Stimulated activated CD4-positive, alpha-beta T cell treated with anti-CD3 and anti-CD28 coated beads, TNF-alpha, amount 100 ng/mL, for 24 hours (primary cell): ENCODE measurements at places on chromosomes 6 and 20.

DNA sequence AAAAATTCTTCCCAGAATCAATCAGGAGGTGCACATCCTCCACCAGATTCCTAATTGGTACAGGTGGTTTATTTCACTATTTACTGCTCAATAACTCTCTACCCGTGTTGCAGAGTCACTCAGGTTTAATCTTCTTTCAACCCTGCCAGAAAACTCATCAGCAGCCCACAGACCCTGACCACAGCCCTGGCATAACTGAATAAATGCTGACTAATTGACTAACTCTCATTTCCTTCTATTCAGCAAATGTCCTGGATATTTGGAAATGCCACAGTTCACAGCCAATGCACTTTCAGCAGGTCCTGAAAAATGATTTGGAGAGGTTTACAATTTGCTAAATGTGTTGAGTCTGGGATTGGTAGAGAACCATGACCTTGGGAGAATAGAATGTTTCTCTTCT, 62.3 kb downstream of the TRMT6 start:
- DNase-seq = no peak

GRCh38 chr6:143536866-143537691, 25.6 kb upstream of the FUCA2 start:
- DNase-seq = no peak

DNA sequence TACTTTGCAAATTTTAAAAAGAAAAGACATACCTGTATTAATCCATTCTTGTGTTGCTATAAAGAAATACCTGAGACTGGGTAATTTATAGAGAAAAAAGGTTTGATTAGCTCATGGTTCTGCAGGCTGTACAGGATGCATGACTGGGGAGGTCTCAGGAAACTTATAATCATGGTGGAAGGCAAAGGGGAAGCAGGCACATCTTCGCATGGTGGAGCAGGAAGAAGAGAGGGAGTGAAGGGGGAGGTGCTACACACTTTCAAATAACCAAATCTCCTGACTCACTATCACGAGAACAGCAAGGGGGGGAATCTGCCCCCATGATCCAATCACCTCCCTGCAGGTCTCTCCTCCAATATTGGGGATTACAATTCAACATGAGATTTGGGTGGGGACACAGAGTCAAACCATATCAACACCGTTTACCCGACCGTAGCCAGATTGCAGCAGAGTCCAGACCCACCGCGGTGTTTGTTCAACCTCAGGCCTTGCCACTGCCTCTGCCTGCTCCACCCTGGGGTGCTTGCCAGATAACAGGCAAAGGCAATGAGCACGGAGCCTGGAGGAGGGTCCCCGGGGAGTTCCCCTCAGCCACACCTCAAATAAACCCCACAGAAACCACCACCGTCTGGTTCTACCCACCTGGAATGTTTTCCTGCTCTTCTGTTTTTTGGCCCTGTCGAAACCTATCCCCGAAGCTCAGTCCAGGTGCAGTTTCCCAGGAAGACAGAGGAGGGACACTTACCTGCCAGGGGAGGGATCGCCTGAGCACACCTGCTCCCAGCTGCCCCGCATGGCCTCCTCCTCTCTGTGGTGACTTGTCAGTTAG, 142.2 kb upstream of the AFDN start:
- DNase-seq = no peak

- DNase-seq = no peak
These were observed 139.9 kb downstream of the COL9A1 start for GRCh38 chr6:70162972-70163371.

DNA sequence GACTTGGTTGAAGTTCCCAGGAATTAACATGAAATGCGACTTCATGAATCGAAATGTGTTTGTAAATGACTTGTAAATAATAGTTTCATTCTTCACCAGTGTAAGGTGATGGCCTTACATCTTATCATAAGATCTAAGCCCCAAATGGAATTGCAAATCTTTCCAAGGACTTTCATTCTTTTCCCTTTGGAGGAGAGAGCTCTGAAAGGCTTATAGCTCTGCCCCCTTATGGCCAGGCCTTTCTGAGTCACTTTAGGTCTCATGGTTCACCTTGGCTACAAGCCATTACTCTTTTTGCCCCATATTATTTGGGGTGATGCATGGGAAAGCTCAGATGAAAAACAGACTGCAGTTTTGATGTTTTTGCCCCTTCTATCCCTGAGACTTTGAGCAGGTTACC, 209.1 kb upstream of the BMP2 start:
- DNase-seq = no peak

- no peak for DNase-seq
These were observed 132.4 kb upstream of the SYNDIG1 start for GRCh38 chr20:24337069-24337468.

- no peak for DNase-seq
These were observed 301.0 kb upstream of the SLC35B3 start for GRCh38 chr6:8736156-8736895.

GRCh38 chr20:62839816-62840215, 21.8 kb downstream of the TCFL5 start:
- no peak for DNase-seq

DNA sequence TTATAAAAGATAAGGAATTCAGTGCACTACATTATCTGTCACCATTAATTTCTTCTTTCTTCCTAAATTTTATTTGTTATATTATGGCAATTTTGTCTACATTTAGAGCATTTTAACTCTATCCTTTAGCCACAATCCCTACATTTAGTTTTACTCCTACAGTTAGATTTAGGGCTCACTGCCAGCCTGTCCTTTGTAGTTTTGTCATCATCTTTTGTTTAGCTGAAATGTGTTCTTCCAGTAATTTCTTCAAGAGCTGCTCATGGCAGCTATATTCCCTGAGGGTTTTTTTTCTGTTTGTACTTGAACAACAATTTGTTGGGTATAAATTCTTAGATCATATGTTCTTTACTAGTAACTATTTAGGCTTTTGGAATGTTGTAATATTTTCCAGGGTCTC, 72.7 kb upstream of the B3GAT2 start:
- no peak for DNase-seq

GRCh38 chr20:4637081-4637797, 84.5 kb upstream of the PRND start:
- no peak for DNase-seq

DNA sequence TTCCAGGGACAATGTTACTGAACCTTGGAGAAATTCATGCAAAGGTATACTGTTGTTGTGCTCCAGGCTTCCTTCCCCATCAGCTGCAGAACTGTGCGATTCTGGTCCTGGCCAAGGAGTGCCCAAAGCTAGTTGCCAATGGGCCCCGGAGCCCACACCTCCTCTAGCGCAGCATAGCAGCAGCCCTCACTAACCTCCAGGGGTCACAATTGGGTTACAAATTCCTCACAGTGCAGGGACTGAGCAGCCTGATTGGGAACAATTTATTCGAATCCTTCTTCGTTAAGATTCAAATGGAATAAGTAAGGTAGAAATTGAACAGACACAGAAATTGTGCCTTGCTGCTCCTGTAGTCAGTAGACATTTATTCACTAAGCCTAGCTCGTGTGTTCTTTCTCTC, 284.9 kb downstream of the PRKN start:
- DNase-seq = no peak

DNA sequence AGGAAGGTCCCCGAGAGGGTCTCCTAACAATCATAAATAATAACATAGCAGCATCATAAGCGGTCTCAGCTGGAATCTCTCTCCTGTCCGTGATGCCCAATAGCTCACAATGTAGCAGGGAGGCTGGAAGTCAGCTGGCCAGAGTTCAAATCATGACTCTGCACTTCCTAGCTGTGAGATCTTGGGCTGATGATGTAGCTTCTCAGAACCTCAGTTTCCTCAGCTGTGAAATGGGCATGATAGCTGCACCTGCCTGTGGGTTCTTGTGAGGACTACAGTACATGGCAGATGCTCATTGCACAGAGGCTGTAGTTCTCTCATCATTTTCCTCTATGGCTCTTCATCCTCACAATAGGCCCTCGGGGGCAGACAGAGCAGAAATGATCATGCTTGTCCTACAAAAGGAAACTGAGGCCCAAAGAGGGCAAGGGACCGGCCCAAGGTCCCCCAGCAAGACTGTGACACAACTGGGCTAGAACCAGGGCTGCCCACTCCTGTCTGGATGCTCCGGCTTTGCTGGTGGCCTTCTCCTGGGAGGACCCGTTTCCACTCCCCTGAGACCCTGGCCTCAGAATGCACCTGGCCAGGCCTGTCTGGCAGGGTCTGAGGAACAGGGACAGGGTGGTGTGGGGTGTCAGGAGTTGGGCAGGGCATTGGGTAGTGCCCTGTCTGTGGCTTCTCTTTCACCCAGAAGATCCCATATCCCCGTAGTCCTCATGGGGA, 17.7 kb downstream of the SLC12A5 start:
- DNase-seq = no peak

DNA sequence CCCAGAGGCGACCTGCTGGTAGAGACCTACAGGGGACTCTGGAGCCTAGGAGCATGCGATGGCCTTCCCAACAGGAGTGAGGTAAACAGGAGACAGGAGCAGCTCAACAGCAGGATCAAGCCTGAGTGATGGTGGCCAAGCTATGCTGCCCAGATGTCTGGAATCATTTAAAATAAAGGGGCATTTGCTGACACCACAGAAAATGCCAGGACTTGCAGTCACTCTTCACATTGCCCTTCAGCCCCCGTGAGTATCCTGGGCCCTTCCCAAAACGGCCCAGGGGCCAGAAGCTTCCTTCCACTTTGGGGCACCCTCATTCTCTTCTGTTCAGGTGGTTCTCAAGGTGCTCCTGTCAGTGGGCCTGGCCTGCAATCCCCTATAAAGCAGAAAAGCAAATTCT, 23.2 kb downstream of the INSM1 start:
- DNase-seq = no peak

DNA sequence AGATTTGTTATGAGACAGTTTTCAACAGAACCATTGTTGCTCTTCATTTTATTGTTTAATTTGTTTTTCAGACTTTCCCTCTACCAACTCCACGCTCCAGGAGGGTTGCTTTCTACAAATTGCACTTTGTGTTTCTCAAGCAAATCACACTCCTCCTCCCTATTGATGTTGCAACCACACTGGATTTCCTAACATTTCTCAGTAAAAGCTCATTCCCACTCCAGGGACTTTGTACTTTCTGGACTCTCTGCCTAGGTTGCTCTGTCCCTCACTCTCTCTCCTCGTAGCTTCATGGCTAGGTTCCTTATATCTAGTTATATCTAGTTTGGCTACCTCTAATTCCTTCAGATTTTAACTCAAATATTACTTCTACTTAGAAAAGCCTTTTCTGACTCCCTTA, 20.3 kb downstream of the PGK2 start:
- DNase-seq = no peak

- no peak for DNase-seq
These were observed 226.4 kb downstream of the FNDC1 start for GRCh38 chr6:159395609-159396008.

DNA sequence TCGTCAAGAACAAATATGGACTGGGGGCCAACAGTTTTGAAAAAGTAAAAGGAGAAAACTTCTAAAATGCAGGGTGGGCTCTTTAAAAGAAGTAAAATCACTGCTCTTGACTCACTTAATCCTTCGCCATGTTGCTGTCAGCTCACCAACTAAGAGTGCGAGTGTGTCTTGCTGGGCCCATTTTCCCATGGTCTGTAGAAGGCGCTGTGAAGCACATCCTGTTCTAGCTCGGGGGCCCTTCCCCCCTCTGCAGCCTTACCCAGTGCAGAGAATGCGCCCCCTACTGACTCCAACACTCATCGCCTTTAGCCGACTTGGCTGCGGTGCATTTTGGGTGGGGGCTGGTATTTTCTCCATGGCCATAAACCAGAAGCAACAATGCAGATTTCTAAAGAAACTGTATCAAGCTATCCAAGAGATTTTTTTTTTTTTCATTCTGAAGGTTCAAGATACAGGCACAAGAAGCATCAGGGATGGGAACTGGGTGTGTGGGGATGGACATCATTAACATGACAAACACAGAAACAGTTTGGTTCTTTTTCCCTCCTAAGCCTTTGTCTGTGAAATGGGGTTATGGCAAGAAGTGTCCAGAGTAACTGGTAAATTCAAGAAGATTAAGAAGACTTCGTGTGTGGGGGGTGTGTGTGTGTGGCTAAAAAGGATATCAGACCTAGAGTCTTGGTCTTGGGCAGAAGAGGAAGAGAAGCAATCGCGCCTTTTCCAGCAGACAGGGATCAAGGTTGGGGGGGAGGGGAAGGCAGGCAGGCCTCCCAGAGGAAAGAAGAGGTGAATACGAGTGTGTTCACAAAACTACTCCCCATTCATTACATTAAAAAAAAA, 1.7 kb downstream of the ADNP start:
- DNase-seq = peak; percentile 91

- DNase-seq = no peak
These were observed 20.0 kb upstream of the LIN28B start for GRCh38 chr6:104936766-104937535.

GRCh38 chr6:165663736-165664558, 906 bp upstream of the PDE10A start:
- no peak for DNase-seq

DNA sequence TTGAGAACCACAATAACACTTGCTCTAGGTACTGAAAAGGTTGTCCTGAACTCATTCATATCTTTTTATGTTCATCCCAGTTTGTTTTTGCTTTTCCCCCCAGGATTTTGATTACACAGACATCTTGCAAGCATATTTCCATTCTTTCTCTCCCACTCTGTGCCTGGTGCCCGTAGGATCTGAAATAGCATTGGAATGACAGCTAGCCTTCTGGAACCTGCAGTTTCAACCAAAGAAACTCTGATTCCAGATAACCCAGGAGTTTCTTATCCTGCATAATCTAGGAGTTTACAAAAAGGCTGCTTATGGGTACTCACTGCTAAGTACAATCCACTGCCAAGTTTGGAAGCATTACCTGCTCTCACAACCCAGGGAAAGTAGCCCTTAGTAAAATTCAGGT, 28.8 kb upstream of the PLCG1 start:
- no peak for DNase-seq

- no peak for DNase-seq
These were observed 49.4 kb downstream of the TRAM2 start for GRCh38 chr6:52527436-52527835.

DNA sequence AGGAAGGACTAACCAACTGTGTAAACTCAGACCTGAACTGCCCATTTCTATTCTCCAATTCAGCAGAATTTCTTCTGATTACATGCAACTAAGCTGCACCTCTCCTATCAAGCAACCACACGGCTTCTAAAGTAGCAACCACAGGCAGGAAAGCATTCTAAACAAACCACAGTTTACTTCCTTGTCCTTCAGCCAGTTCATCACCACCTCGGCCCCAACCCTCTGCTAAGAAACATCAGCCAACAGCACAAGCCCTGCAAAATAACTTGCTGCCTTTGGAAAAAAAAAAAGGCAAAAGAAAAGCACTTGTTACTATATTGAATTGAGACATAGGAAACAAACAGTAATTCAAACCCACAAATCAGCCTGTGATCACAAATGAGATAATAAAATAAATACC, 140.3 kb downstream of the NFATC2 start:
- no peak for DNase-seq

GRCh38 chr6:14194976-14195375, 77.4 kb downstream of the CD83 start:
- no peak for DNase-seq
